Spinal cord (tissue), 10 donors: ENCODE measurements at places on chromosomes 12 and 14. TPM values are rescaled to one million over a fixed set of nuclear protein-coding genes. Genes with fewer than 3 reads are reported as not detected.

- H3K36me3 ChIP-seq: no peaks in the 10 kb centered on the region
- no peak overlapping the region for H3K4me3 ChIP-seq
- no peaks in the 10 kb centered on the region for H3K27me3 ChIP-seq
- no peak for DNase-seq
- no peaks in the 10 kb centered on the region for H3K4me1 ChIP-seq
Measured at GRCh38 chr12:73262788-73263381, 990.7 kb downstream of the TRHDE start.

OR10P1 gene
- not detected for total RNA-seq

CLEC4A gene
- total RNA-seq: 2.9 TPM

- H3K27ac ChIP-seq: no peak overlapping the region
- no peaks in the 10 kb centered on the region for H3K27me3 ChIP-seq
- no peaks in the 10 kb centered on the region for H3K36me3 ChIP-seq
- DNase-seq: no peak
- H3K4me3 ChIP-seq: no peak overlapping the region
Measured at GRCh38 chr12:15469356-15469755, 147.0 kb downstream of the PTPRO start.

DNA sequence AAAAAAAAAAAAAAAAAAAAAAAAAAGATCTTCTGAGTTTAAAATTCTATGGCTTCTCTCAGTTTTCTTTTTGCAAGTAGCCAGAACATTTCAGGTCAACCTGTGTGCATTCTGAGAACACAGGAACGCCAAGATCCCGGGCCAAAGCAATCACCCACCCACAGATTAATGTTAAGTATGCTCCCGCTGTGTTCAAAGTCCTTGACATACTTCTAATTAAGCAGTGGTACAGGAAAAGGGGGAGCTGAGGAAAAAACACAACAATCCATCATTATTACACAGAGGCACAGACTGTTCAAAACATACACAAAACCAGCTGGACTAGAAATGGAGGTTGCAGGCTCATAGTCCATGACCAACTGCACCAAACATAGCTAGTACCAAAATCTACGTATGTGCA, 2.8 kb downstream of the FBXO21 start:
- no peaks in the 10 kb centered on the region for H3K27me3 ChIP-seq
- H3K27ac ChIP-seq: no peak overlapping the region
- DNase-seq: no peak
- no peak overlapping the region for H3K4me3 ChIP-seq
- H3K36me3 ChIP-seq: peaks cover 19% of the 10 kb centered on the region

- H3K4me1 ChIP-seq: peaks cover 17% of the 10 kb centered on the region
- no peak overlapping the region for H3K4me3 ChIP-seq
- H3K27me3 ChIP-seq: no peaks in the 10 kb centered on the region
- H3K36me3 ChIP-seq: no peaks in the 10 kb centered on the region
- no peak for DNase-seq
Measured at GRCh38 chr12:3725388-3726115, 27.4 kb downstream of the CRACR2A start.

- no peak overlapping the region for H3K27ac ChIP-seq
- no peaks in the 10 kb centered on the region for H3K4me1 ChIP-seq
- H3K36me3 ChIP-seq: peaks cover 21% of the 10 kb centered on the region
- no peaks in the 10 kb centered on the region for H3K27me3 ChIP-seq
Measured at GRCh38 chr12:109264095-109264942, 44.8 kb downstream of the FOXN4 start.

DNA sequence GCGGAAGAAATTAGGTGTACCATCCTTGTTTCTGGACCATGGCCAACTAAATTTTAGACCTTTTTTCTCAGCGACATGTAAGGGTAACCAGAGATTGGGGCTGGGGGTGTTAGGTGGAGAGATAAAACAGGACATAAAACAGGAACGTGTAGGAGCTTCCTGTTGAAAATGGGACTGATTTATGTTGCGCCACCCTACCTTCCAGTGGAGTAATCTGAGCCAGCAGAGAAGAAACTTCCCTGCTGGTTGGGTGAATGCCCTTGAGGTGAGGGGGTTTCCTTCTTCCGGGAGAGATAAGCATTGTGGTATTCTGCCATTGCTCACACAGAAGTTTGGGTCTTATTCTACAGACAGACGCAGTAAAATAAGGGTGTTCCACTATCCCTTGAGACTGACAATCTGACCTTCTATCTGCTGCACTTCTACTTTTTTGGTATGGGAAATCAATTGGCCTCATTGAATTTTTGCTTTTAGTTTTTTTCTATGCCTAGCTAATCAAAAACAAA, 417.6 kb downstream of the PCNX1 start:
- DNase-seq: no peak
- H3K4me1 ChIP-seq: peaks cover 4% of the 10 kb centered on the region
- no peaks in the 10 kb centered on the region for H3K36me3 ChIP-seq
- H3K27ac ChIP-seq: no peak overlapping the region
- no peak overlapping the region for H3K4me3 ChIP-seq

FGF23 gene
- total RNA-seq: 0.40 TPM

DIO3 gene
- 0.40 TPM for total RNA-seq

GYS2 gene
- total RNA-seq: 0.06 TPM

- no peak overlapping the region for H3K4me3 ChIP-seq
- DNase-seq: no peak
- no peaks in the 10 kb centered on the region for H3K27me3 ChIP-seq
- H3K4me1 ChIP-seq: no peaks in the 10 kb centered on the region
Measured at GRCh38 chr14:73162251-73162650, 25.9 kb downstream of the PSEN1 start.

GRCh38 chr14:90522571-90523191, 125.9 kb downstream of the CALM1 start:
- DNase-seq: no peak
- peaks cover 6% of the 10 kb centered on the region for H3K36me3 ChIP-seq
- no peak overlapping the region for H3K27ac ChIP-seq
- no peaks in the 10 kb centered on the region for H3K27me3 ChIP-seq
- no peak overlapping the region for H3K4me3 ChIP-seq
- H3K4me1 ChIP-seq: peaks cover 53% of the 10 kb centered on the region

DNA sequence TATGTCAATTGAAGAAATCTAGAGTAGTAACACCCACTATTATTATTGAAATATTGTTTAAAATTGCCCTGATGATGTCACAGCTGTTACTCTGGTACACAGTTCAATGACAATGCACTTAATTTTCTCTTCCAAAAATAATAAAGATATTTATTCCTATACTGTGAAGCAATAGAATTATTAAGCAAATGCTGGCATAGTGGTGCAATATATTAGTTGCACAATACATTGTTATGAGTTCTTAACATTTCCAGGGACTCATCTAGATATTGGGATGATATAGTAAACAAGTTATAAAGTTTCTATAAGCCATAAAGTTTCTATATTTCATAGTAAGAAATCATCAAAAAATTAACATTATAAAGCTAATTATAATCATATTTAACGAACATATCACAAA, 897.8 kb downstream of the LRFN5 start:
- H3K4me3 ChIP-seq: no peak overlapping the region
- H3K27ac ChIP-seq: no peak overlapping the region
- H3K27me3 ChIP-seq: no peaks in the 10 kb centered on the region
- DNase-seq: no peak
- H3K36me3 ChIP-seq: no peaks in the 10 kb centered on the region
- no peaks in the 10 kb centered on the region for H3K4me1 ChIP-seq

NRL gene
- total RNA-seq: 1.8 TPM

GRCh38 chr12:30197392-30198057, 413.8 kb upstream of the TMTC1 start:
- H3K27me3 ChIP-seq: peaks cover 26% of the 10 kb centered on the region
- no peak for DNase-seq
- H3K27ac ChIP-seq: no peak overlapping the region

GRCh38 chr14:104731320-104732294, 7.6 kb downstream of the ADSS1 start:
- H3K4me3 ChIP-seq: no peak overlapping the region
- DNase-seq: no peak
- peaks cover 2% of the 10 kb centered on the region for H3K36me3 ChIP-seq
- peaks cover 17% of the 10 kb centered on the region for H3K4me1 ChIP-seq

DNA sequence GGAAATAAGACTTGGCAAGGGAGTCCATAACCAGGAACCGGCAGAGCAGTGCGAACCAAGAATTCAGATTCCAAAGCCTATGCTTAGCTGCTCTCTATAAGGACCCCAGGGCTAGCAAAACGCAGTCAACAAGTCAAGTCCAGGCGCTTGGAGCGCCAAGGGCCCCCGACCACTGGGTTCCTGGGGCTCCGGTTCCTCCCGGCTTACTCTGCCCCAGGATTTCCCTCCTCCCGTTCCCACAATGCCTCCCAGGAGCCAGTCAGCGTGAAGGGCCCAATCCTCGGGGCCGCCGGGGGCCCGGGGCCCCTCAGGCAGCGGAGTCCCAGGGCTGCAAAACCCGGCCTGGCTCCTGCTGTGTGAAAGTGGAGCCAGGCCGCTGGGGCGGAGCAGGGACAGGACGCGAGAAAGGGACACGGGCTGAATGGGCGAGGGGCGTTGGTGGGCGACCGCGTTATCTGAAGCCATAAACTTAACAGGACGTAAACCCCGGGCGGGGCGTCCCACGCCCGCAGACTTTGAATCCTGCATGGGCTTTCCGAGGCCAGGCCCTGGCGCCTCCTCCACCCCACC, 1.5 kb downstream of the KRT8 start:
- H3K36me3 ChIP-seq: no peaks in the 10 kb centered on the region
- peaks cover 10% of the 10 kb centered on the region for H3K27me3 ChIP-seq
- H3K27ac ChIP-seq: peak overlapping the region; percentile 27
- H3K4me3 ChIP-seq: peak overlapping the region; percentile 32
- H3K4me1 ChIP-seq: peaks cover 25% of the 10 kb centered on the region

DNA sequence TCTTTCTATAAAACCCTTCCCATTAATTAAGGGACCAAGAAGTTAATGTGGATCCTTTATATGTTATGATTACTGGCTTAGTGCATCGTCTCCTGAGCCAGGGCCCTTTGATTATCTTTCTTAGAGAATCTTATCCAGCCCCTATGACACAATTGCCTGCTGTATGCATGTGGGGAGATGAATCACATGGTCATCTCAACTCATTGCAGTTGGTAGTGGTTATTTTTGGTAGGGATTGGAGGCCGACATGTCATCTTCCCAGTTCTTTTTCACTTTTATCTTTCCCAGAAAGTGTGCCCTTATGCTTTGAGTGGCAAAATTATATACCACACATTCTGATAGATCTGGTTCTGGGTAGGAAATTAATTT, 26.0 kb downstream of the ZNF664 start:
- no peaks in the 10 kb centered on the region for H3K27me3 ChIP-seq
- no peak overlapping the region for H3K4me3 ChIP-seq
- DNase-seq: no peak
- H3K4me1 ChIP-seq: peaks cover 18% of the 10 kb centered on the region
- peaks cover 22% of the 10 kb centered on the region for H3K36me3 ChIP-seq

GRCh38 chr14:95045106-95045701, 112.1 kb downstream of the DICER1 start:
- H3K4me3 ChIP-seq: no peak overlapping the region
- no peak overlapping the region for H3K27ac ChIP-seq
- no peaks in the 10 kb centered on the region for H3K27me3 ChIP-seq
- no peak for DNase-seq

GRCh38 chr12:50057000-50057841, at the start of gene ASIC1:
TSS of gene ASIC1 (plus strand) at chr12:50057596. CDS start at chr12:50058767, 1,171 bp downstream.
- DNase-seq: peak; percentile 67
- H3K36me3 ChIP-seq: peaks cover 30% of the 10 kb centered on the region
- H3K4me3 ChIP-seq: peak within 1 kb of the TSS; percentile 64
- H3K4me1 ChIP-seq: peaks cover 48% of the 10 kb centered on the region
- peak within 1 kb of the TSS; percentile 64 for H3K27ac ChIP-seq

- H3K36me3 ChIP-seq: no peaks in the 10 kb centered on the region
- H3K4me3 ChIP-seq: no peak overlapping the region
- no peak for DNase-seq
- no peaks in the 10 kb centered on the region for H3K4me1 ChIP-seq
- no peaks in the 10 kb centered on the region for H3K27me3 ChIP-seq
- H3K27ac ChIP-seq: no peak overlapping the region
Measured at GRCh38 chr14:85214471-85214870, 315.5 kb upstream of the FLRT2 start.

ZFYVE21 gene
- 52.2 TPM for total RNA-seq

APAF1 gene
- 25.7 TPM for total RNA-seq

DNA sequence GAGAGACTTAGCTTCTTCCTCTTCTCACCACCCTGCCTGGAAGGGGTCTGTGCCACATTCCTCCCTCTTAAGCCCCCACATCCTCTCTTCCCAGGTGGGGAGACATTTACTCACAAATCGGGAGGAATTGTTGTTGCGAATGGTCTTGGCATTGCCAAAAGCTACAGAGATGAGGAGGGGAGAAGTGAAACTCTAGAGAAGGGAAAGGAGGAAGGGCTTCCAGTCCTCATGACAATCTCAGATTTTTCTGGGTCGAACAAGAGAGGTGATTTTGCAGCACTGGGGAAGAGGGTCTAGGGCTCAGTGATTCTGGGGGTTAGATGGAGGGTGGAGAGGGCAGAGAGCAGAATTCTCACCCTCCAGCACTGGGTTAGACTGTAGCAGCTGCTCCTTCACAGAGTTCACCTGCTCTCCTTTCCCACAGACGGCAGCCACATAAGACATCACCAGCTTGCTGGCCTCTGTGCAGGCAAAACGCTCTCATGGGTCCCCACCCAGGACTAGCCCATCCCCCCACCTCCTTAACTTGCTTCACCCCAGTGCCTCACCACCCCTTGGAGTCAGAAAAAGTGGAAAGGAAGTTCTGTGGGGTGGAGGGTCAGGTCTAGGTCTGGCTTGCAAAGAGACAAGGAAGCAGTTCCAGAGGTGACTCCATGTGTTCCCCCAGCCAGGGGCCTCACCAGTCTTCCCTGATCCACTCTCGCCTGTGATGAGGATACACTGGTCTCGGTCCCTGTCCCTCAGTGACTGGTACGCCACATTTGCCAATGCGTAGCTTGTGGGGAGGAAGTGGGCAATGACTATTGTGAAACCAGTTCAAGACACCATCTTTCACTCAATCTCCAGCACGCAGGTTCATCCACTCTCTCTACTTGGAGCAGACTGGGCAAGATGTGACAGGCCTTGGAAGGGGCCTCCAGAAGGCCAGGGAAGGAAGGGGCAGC, 2.7 kb downstream of the MYO1A start:
- no peak overlapping the region for H3K27ac ChIP-seq
- H3K4me3 ChIP-seq: no peak overlapping the region
- DNase-seq: no peak
- no peaks in the 10 kb centered on the region for H3K36me3 ChIP-seq
- no peaks in the 10 kb centered on the region for H3K27me3 ChIP-seq

WNT1 gene
- total RNA-seq: not detected

ABCD2 gene
- 4.0 TPM for total RNA-seq

TMEM30B gene
- total RNA-seq: 7.6 TPM

- peaks cover 47% of the 10 kb centered on the region for H3K4me1 ChIP-seq
- peaks cover 7% of the 10 kb centered on the region for H3K27me3 ChIP-seq
- H3K27ac ChIP-seq: no peak overlapping the region
- peaks cover 14% of the 10 kb centered on the region for H3K36me3 ChIP-seq
Measured at GRCh38 chr14:99256483-99256874, 15.5 kb downstream of the BCL11B start.

CLEC14A gene
- 24.2 TPM for total RNA-seq

ARHGAP5 gene
- 185 TPM for total RNA-seq

- peak within 1 kb of the TSS; percentile 37 for H3K4me3 ChIP-seq
- DNase-seq: peak; percentile 93
- peaks cover 23% of the 10 kb centered on the region for H3K4me1 ChIP-seq
- peaks cover 49% of the 10 kb centered on the region for H3K27me3 ChIP-seq
- H3K27ac ChIP-seq: no peak within 1 kb of the TSS
Measured at GRCh38 chr12:49538510-49539403, at the start of gene KCNH3. TSS of gene KCNH3 (plus strand) at chr12:49539030. CDS start at chr12:49539417, 387 bp downstream.

FICD gene
- total RNA-seq: 5.4 TPM

- DNase-seq: no peak
- H3K27me3 ChIP-seq: no peaks in the 10 kb centered on the region
- no peak overlapping the region for H3K4me3 ChIP-seq
- H3K27ac ChIP-seq: no peak overlapping the region
- H3K36me3 ChIP-seq: no peaks in the 10 kb centered on the region
Measured at GRCh38 chr12:27539191-27539631, 15.2 kb downstream of the PPFIBP1 start.

GRCh38 chr12:33586576-33586975, 147.0 kb upstream of the SYT10 start:
- DNase-seq: no peak
- H3K4me3 ChIP-seq: no peak overlapping the region
- no peak overlapping the region for H3K27ac ChIP-seq
- no peaks in the 10 kb centered on the region for H3K36me3 ChIP-seq
- no peaks in the 10 kb centered on the region for H3K27me3 ChIP-seq
